ENCODE measurements at places on chromosomes 6 and 20.
A peak's percentile ranks its signal among the peaks of the same experiment; 100 is the strongest.

- DNase-seq = no peak
Observed at GRCh38 chr6:115847671-115848070, 213.0 kb downstream of the FRK start.

DNA sequence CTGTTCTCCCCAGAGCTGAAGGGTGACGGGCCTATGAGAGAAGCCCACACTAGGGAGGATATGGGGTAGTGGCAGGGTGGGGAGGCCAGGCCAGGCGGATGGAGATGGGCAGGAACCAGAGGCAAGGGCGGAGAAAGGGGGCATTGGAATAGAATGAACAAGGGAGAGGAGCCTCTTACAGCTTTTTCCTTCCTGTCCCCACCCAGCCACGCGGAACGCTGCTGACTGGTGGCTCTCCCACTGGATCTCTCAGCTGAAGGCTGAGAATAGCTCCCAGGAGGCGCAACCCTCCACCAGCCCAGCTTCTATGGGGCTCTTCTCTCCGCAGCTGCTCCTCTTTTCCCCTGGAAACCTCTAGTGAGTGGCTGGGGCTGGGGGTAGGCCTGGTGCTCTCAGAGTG, 10.8 kb downstream of the DLK2 start:
- no peak for DNase-seq

DNA sequence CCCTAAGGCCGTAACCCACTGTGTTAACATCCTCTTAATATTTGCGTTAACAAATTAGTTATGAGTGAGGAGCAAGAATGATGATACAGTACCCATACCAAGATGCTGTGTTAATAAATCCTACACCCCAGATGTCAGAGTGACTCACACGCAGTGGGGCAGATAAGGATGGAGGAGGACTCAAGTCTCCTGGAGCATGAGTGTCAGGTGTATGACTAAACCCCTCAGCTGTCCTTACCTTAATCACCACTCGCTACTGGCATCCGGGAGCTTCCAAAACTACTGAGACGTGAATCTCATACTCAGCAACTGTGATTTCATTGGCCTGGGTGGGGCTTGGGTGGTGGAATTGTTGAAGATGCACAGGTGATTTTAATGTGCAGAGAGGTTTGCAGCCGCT, 131.3 kb upstream of the MTHFD1L start:
- no peak for DNase-seq

- DNase-seq = no peak
Observed at GRCh38 chr20:52454660-52455059, 263.1 kb upstream of the ZFP64 start.

DNA sequence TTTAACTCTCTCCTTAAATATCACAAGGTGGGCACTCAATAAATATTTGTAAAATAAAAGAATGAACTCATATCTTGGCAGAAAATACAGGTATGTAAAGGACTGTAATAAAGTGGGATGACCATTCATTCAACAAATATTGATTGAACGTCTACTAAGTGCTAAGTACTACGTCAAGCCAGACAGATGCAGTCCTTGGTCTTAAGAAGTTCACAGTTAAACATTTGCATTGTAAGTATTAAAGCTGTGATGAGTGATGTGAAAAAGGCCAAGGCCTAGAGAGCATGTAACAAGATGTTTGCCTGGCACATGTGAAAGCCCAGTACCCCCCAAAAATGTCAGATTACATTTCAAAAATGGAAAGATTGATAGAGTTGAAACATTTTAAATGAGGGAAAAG, 130.1 kb upstream of the TMEM170B start:
- no peak for DNase-seq

- DNase-seq = no peak
Observed at GRCh38 chr6:112941613-112942012, 594.5 kb downstream of the RFPL4B start.

GRCh38 chr20:34512955-34513419, 3.2 kb upstream of the DYNLRB1 start:
- no peak for DNase-seq

GRCh38 chr6:152099446-152100182, 292.1 kb downstream of the ESR1 start:
- no peak for DNase-seq

DNA sequence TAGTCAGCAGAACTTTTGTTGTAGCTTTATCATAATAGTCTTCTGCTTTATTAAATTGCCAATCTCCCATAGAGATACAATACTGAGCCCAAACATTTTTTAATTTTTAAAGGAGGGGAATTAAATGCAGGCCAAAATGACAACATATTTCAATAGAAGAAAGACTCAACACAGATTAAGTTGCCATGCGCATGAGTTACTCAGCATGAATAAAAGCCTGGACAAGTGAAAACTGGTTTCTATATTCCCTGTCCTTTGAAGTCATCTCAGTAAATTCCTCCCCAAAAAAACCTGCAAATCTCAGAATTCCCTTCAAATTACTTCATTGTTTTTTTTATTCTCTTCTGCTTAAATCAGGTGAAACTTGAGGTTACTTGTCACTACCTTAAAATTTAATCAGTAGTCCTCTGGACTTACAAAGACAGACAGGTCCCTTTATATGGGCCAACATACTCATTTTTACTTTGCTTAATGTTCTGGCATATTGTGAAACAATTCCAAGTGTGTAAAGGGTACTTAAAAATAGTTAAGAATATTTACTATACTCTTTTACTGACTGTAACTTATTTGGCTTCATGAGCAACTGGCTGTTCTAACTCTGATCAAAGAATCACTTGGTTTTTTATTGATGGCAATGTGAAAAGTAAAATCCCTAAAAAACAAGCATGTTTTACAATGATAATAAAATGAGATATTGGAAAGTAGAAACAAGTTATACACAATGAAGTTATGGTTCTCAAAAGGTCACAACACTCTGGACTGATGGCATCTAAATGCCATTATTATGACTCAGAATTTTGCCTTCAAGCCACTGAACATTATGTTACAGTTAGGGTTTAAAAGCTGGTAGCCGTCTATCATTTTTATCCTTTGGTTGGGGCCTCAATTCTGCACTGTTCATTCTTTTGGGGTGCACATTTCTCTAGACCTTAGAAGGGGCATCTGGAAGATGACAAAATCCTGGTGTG, 49.9 kb upstream of the COL21A1 start:
- no peak for DNase-seq

- peak; percentile 37 for DNase-seq
Observed at GRCh38 chr6:107621229-107621937, 131.5 kb downstream of the SOBP start.

- DNase-seq = no peak
Observed at GRCh38 chr6:134098276-134098675, 45.9 kb upstream of the SLC2A12 start.

DNA sequence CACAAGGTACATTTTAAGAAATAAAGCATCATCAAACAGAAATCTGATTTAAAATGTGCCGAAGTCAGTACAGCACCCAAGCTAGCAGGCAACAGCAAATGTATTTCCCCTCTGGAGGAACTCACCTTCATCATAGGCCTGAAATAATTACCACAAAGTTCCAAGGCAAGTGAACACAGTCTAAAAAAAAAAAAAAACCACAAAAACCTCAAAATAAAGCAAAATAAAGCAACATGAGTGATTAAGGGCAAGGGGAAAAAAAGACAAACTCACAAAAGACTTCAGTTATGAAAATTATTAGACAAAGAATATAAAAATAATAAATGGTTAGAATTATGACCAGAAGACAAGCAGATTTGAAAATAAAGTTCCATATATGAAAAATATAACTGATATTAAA, 10.4 kb downstream of the GPR63 start:
- DNase-seq = no peak

DNA sequence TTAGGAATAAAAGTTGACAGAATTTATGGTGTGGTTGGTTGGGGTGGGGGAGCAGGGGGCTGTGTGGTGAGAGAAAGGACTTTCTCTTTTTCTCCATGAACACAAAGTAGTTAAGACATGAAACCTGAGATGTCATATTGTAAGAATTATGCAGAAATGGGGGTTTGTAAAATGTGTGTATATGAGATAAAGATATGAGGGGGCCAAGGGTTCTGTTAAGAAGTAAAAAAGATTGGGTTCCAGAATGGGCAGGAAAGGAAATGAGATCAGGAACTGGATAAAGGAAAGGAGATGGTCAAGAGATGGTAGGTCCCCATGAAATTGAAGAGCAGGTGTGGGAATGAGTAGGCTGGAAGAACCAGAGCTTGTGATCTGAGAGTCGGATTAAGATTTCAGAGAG, 9.7 kb downstream of the RNF146 start:
- no peak for DNase-seq

- DNase-seq = no peak
Observed at GRCh38 chr20:12936020-12936419, 72.8 kb upstream of the SPTLC3 start.

GRCh38 chr6:165615636-165616035, 47.4 kb downstream of the PDE10A start:
- no peak for DNase-seq

DNA sequence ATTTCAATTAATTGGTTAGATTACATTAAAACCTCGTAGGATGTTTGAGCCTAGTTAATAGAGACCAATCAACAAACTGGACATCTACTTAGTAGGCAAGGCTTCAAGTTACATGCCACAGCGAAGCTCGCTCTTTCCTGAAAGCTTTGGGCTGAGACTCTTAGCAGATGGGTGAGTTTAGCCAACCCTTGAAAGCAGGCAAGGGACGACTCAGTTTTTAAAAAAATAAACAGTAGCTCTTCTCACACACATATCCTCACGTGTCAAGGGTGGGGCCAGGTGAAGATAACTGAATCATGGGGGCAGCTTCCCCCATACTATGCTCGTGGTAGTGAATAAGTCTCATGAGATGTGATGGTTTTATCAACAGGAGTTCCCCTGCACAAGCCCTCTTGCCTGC, 775 bp downstream of the MTFR2 start:
- DNase-seq = no peak

GRCh38 chr20:20549704-20550103, 162.7 kb downstream of the RALGAPA2 start:
- DNase-seq = no peak

DNA sequence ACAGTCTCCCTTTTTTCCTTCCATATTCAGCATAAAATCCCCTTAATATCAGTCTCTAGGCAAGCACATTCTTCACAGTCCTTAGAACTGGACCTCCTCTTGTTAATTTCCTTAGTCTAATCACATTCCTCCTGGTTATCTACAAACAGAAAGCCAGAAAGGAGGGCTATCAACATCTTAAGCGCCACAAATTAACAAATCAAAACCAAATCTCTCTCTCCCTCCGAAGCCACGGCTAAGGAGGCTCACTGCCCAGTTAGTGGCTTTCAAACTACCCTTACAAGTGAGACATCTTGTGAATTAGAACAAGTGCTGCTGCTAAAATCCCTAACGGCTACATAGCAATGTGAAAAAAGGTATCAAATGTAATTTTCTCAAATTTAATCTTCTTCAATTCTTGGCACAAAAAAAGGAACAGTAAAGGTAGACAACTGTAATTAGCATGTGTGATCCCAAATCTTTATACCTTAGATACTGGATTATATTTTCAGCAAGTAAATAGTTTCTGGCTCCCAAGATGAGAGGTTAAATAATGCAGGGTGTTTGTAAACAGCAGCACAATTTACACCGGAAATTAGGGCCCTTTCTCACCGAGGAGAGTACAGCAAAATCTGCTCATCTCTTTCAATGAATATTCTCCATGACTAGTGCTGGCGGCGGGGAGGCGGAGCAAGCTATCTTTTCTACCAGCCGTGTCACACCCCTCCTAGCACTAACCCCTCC, 1.4 kb upstream of the TRIM39 start:
- DNase-seq = no peak

- no peak for DNase-seq
Observed at GRCh38 chr6:34525431-34526175, 30.5 kb downstream of the SPDEF start.

All from NCI-H2081 (cell line).